ENCODE measurements at places on chromosomes 3 and 15.

GRCh38 chr3:7305561-7305960 is 444.6 kb downstream of the GRM7 start:
- DNase-seq: no peak

DNA sequence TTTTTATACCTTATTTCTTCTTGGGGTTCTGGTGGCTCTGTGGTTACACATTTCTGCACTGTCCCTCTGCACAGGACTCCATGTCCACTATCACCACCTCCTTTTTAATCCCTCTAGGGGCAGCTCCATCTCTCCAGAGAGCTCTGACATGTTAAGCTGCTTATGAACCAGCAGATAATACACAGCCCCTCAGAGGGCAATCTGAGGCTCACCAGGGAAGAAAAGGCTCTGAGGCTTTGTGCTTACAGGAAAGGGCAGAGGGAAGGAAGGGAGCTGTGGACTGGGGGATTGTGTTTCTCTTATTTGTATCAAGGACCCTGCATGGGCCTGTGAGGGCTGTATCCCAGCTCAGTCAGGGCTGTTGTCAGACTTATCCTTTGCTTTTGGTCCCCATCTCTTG is 164.5 kb downstream of the EPHB1 start:
- no peak for DNase-seq

- no peak for DNase-seq
Measured at GRCh38 chr3:170002879-170003278, 34.9 kb upstream of the GPR160 start.

DNA sequence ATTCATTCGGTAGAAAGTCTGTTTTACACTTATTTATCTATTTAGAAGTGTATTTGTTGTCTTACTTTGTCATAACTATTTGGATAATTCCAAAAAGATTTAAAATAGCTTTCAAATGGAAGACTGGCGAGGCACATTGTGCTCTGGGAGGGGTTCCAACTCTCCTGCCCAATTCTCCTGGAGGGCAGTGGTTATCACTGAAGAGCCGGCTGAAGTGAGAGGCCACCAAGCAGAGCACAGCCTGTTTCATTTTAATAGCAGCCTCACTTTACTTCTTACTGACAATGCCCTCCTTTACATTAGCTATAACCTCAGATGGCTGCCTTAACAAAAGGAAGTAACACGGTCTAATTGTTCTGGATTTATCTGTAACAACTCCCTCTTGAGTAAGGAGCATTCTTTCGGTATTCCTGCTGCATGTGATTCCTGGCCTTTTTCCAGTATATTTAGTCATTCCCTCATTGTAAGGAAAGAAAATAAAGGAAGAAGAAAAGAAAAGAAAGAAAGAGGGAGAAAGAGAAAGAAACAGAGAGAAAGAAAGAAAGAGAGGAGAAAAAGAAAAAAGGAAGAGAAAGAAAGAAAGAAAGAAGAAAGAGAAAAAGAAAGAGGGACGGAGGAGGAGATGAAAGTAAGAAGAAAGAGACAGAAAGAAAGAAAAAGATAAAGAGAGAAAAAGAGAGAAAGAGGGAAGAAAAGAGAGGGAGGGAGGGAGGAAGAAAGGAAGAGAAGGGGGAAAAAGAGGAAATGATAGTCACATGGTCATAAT is 339.8 kb upstream of the WNT5A start:
- DNase-seq: no peak

- no peak for DNase-seq
Measured at GRCh38 chr3:12345584-12346494, 57.0 kb downstream of the PPARG start.

DNA sequence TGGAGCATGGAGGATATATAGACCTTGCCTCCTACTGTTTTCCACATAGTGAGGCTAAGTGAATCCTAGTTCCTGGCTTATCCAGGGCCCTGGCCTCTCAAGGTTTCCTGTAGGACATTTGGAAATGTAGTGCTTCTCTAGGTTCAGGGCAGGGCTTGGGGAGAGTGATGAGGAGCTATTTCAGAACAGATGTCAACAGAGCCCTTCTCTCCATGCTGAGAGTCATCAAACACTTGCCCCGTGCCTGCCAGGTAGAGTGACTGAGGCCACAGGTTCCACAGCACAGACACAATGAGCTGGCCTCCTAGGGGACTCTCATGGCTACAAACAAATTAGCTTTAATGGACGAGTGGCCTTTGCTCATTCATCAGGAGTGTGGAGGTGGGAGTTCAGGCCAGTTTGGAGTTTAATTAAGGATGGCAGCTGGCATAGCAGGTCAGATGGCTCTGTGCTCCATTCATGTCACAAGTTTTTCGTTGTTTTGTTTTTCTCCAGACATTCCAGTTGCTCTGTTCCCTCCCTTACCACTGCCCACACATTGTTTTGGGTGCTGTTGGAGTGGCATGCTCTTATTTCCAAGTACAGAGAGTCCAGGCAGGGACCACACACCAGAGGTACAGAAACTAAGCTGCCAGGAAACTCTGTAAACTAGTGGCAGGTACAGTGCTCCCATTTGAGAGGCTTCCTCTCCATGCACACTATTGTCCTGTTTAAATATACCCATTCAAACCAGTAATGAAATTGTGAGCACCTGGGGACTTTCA is 189.8 kb downstream of the RYR3 start:
- DNase-seq: peak; percentile 90

- no peak for DNase-seq
Measured at GRCh38 chr3:134709561-134710312, 58.9 kb upstream of the KY start.

DNA sequence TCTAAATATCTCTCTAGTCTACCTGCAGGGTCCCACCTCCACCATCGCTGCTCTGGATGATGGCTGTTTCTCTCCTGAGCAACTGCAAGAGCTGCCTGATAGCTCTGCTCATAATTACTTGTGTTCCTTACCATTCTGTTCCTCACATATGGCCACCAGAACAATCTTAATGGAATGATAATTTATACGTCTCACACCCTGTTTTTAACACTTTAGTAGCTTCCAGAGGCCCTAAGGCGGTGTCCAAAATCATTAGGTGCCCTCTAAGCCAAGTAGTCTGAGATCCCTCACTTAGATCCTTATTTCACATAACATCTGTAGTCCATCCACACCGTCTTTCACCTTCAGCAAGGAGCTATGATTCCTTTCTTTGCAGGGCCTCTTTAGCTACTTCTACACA is 373.3 kb downstream of the GBE1 start:
- no peak for DNase-seq

DNA sequence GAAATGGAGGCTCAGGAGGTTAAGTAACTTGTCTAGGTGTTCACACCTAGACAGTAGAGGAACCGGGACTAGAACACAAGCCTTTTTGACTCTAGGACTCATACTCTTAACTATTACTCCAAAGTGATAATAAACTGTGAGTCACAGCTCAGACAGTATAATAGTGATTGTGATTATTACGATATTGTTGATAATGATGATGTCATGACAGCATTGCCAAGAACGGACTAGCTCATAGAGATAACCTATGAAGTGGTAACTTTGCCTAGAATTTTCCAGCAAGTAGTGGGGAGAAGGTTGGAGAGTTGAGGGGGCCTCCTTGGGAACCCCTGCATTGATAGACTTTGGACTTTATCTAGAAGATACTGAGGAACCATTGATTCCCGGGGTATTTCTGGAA is 34.0 kb downstream of the STARD5 start:
- DNase-seq: no peak

GRCh38 chr3:187005827-187006481 is 75.6 kb downstream of the ST6GAL1 start:
- no peak for DNase-seq

- no peak for DNase-seq
Measured at GRCh38 chr3:184848934-184849333, 37.0 kb downstream of the VPS8 start.

GRCh38 chr3:168885028-168885427 is 778.5 kb downstream of the MECOM start:
- no peak for DNase-seq

DNA sequence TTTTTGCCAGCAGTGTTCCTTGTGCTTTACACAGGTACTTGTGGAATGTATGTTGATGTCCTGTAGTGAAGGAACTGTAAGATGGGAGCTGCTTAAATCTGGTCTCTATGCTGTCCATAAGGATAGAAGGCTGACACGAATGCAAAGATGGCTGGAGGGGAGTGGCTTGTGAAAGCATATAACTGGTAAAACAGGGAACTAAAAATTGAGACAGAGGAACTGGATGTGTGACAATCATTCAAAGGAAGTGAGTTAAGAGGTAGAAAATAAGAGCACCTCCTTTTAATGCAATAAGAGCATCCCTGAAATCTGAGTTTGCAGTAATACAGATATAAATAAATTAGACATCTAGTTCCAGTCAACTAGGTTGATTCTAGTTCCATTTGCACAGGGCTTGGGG is 35.2 kb downstream of the RNF13 start:
- no peak for DNase-seq

DNA sequence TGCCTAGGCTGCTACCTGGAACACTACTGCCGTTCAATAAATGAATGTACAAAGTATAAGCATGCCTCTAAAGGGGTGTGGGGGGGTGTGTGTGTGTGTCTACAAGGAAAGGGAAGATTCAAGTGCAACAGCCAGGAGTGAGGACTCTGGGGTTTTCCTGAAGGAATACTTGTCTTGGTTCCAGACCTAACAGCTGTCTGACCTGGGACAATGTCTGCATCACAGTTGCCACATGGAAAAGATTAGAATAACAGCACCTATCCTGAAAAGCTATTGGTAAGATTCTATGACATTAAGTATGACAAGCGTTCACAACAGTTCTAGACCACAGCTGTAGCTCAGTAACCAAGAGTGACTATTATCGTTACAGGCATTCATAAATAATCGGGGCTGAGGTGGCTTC is 345.2 kb downstream of the FOXP1 start:
- DNase-seq: no peak

DNA sequence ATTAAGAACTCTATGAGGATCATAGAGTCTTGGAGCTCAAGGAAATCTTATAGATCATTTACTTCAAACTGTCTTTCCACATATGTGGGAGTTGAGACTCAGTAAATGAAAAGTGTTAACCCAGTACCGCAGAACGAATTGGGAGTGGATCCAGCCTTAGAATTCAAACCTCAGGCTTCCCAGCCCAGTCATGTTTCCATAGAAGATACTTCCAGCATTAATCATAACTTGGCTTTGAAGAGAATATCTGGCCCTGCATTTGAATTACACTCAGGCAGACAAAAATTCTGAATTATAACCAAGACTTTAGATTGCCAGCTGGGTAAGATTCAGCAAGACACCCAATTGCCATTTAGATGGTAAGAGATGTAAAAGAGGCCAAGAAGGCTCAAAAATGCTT is 972.0 kb downstream of the TUSC7 start:
- DNase-seq: no peak

- DNase-seq: no peak
Measured at GRCh38 chr3:111035316-111035715, 36.3 kb upstream of the NECTIN3 start.

- DNase-seq: no peak
Measured at GRCh38 chr3:119409844-119410243, 53.6 kb downstream of the TMEM39A start.
